Renal cortex interstitium (tissue), 15 donors: ENCODE measurements at places on chromosomes 7 and 10.

GRCh38 chr10:60937022-60937421 lies 7.0 kb downstream of the RHOBTB1 start:
- no peak for DNase-seq

DNA sequence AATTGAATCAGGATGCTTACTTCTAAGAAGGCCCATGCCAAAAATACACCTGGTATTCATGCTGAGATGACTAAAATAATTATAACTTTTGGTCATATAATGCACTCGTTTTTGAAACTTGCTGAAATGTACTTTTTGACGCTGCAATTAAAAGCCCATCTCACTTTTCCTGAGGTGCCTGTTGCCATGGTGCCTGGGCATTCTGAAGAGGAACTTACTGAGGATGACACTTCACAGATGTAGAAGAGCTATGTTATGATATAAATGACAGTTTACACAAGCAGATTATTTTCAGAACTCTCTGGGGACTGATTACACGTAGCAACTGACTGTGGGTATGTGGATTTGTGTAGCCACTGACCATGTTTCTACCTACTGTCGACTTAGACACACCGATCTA lies 182.4 kb downstream of the TPK1 start:
- no peak for DNase-seq

DNA sequence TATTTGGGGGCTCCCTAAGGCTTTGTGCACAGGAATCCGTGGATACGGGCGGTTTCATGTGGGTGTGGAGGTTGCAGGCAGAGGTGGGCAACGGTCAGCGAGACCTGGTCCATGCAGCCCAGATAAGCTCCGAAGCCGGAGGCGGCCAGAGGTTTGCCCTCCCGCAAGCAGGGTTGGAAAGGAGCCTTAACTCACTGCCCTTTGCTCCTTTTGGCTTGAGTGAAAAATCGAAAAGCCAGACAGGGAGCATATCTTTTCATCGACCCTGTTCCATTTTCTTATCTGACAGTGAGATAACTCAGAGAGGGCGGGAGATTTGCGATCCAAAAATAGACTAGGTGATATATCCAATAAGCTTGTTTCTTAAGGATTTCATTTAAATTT lies 1.5 kb downstream of the GRM3 start:
- no peak for DNase-seq

DNA sequence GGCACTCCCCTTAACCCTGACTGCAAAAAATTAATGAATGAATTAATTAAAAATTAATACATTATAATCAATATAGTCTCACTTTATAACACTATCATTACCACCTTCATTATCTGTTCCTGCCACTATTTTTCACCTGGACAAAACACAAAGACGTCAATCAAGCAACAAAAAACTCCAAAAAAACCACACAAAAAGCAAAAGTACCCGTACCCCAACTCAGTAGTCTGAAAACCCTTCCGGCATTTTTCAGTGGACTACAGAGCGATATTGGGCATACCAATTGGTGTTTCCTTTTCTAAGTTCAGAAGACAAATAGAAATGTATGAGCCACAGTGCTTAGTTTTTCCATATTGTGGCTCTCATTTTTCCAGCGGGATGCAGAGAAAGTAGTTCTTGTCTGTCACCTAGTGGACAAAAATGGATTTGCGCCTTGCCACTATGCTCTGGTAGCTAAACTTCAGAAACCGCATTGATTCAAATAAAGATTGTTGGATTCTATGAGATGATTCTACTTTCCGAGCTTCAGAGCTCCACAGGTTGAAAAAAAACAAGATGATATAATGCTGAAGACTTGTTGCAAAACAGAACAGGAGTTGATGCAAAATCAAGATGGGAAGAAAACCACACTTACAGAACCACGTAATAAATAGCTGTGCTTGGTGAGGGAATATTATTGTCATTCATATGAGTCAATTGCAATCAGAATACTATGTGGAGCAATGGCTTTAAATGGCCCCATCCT lies 50.6 kb upstream of the ITGB1 start:
- DNase-seq = peak; percentile 63

DNA sequence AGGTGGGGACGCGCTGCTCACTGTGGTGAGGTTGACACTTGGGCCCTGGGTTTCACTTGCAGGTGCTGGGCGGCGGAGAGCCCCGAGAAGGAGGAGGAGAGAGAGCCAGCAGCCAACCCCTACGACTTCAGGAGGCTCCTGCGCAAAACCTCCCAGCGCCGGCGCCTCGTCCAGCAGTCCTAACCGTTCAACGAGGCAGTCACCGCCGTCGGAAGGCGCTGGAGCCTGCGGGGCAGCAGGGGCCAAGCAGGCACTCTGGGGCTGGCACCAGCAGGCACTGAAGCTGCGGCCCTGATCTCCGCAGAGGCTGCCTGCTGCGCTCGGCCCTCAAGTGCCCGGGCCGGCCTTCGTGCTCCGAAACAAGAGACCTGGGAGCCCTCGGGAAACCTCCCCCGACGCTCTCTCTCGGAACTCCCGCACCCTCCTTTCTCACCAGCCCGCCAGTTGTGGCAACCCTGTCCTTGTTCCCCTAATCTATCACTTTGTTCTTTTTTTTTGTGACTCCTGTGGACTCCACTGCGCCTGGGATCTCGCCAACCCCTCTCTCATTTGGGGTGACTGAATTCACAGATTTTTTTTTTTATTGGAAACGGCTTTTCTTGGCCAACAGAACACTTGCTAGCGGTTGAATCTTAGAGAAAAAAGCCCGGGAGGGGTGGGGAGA lies 4.7 kb upstream of the GAD2 start:
- DNase-seq = no peak
